ENCODE measurements at places on chromosomes 3 and 15.
A peak's percentile ranks its signal among the peaks of the same experiment; 100 is the strongest.

DNA sequence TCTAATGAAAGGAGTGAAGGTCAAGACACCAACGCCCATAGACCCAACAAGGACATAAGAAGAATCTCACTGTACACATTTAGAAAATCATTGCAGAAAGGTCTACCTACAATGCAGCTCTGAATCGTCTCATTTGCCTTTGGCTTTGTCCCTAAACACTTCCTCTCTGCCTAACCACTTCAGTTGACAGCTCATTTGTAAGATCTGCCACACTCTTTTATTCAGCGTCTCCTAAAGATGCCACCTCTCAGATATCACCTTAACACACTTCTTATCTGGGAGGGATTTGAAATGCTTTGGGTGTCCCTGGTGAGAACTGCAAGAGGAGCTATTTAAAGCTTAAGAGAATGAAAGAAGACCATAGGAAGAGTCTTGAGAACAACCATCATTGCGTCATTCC is 38.7 kb downstream of the RAB27A start:
- no peak for DNase-seq

- DNase-seq, result no peak
Measured at GRCh38 chr3:138412821-138413551, 21.4 kb upstream of the ESYT3 start.

DNA sequence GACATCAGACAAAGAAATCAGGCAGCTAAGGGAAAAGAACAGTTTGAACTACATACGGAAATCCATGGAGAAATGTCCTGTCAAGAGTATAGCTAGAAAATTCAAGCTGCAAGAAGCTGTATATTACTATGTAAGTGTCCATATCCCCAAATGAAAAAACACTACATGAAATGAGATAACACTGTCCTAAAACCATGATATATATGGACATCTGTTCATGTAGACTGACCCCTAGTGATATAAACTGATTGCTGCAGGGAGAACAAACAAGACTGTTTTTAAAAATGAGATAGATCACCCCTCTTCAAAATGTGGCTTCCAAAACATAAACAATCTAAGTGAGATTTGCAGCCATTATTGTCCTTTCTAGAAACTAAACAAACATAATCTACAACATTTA is 985.6 kb downstream of the EPHA3 start:
- no peak for DNase-seq

DNA sequence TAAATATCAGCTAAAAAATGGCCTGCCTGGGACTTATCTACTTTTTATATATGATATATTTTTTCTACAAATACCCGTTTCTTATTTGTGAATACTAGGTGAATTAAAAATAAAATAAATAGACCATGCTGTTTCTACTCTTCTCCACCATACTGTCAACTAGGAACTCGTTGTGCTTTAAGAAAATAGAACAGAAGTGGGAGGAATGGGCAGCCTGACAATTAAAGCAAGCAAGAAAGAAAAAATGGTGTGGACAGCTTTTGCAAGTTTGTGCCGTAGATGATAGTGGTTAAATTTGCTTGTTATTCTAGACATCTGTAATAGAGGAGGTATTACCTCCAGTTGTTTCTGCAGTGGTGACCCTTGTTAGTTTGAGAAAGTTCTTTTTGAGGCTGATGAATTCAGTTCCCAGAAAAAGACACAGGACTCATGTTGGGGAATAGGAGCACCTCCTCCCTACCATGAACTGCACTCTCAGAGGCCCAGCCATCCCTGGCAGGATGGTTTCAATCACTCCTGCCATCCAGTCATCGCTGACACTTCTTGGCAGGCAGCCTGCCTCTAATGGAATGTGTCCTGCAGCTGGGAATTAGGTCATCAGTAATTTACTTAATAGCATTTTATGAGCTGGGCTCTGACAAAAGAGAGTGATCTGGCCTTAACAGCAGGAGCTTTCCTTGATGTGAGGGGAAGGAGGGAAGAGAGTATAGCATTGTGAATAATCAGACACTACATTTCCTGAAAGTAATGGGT is 105.0 kb upstream of the GAP43 start:
- peak; percentile 2 for DNase-seq

- no peak for DNase-seq
Measured at GRCh38 chr3:153400641-153401040, 238.6 kb downstream of the RAP2B start.

GRCh38 chr15:79010278-79010677 is 65.4 kb upstream of the CTSH start:
- no peak for DNase-seq
